ENCODE measurements at places on chromosomes 1 and 21. TPM values are rescaled to one million over a fixed set of nuclear protein-coding genes. Genes with fewer than 3 reads are reported as not detected.

- DNase-seq = no peak
Measured at GRCh38 chr21:42763581-42764442, 110.4 kb downstream of the PDE9A start.

GRCh38 chr1:156676114-156676819, 940 bp downstream of the NES start:
- no peak for DNase-seq

GRCh38 chr1:27299385-27300271, 22.3 kb upstream of the TMEM222 start:
- DNase-seq = peak; percentile 92

GRCh38 chr1:203367057-203367456, 16.1 kb upstream of the FMOD start:
- peak; percentile 56 for DNase-seq

DNA sequence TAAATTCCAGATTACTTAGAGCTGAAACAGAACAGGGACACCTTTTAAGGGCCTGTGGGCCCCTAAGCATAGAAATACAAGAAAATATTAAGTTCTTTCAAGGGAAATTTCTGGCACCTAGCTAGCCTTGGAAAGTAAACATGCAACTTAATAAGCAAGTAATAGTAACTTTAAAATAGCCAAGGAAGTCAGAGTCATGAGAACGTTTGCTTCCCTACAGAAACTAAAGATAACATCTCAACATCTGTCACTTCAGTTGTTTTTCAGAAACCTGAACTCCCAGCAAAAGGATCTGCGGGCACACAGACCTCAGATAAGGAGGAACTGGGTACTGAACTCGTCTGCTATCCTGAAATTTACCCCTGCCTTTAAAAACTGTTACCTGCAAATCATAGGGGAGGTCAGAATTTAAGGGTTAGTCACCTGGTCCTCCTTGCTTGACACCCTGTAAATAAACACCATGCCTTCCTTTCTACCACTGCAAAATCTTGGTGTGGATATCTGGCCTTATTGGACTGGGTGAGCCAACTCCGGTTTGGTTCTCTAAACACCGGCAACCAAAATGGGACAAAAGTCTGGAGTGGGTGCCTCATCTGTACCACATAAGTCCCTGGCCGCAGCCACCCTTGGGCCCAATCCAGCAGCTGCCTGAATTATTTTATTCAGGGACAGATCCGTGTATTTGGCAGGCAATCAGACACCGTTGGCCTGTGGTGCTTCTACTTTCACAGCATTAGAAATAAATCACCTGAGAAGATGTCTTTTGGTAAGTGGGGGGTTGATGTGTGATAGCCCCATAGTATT, 27.9 kb downstream of the NRDC start:
- peak; percentile 16 for DNase-seq

PLPP3 gene
- 125 TPM for polyA plus RNA-seq

Measured in muscle of leg (tissue), 16 donors.